ENCODE measurements at places on chromosomes 11 and 22. TPM values are rescaled to one million over a fixed set of nuclear protein-coding genes. Genes with fewer than 3 reads are reported as not detected.

The STK33 gene
- 0.65 TPM for total RNA-seq

The CARD18 gene
- not detected for total RNA-seq

DNA sequence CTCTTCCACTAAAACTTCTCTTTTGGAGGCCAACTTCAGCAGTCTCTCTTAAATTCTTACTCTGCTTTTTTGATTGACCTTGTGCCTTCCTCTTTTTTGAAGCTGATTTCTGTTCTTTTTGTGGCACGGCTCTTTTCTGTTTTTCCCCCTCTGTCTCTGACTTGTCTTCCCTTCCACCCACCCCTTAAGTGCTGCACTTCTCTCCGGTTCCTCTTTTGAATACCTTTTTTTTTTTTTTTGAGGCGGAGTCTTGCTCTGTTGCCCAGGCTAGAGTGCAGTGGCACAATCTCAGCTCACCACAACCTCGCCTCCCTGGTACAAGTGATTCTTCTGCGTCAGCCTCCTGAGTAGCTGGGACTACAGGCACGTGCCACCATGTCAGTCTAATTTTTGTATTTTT, 211.9 kb downstream of the BLID start:
- H3K4me1 ChIP-seq, result no peaks in the 10 kb centered on the region
- no peak overlapping the region for H3K4me3 ChIP-seq
- H3K27ac ChIP-seq, result no peak overlapping the region
- no peak for DNase-seq
- no peaks in the 10 kb centered on the region for H3K27me3 ChIP-seq

GRCh38 chr22:47602732-47603131, 840.3 kb downstream of the TBC1D22A start:
- no peaks in the 10 kb centered on the region for H3K27me3 ChIP-seq
- H3K36me3 ChIP-seq, result peaks cover 5% of the 10 kb centered on the region
- no peaks in the 10 kb centered on the region for H3K4me1 ChIP-seq
- peak; percentile 64 for DNase-seq
- H3K4me3 ChIP-seq, result no peak overlapping the region

The KRTAP5-11 gene
- total RNA-seq, result not detected

The CLCF1 gene
- total RNA-seq, result 7.8 TPM

DNA sequence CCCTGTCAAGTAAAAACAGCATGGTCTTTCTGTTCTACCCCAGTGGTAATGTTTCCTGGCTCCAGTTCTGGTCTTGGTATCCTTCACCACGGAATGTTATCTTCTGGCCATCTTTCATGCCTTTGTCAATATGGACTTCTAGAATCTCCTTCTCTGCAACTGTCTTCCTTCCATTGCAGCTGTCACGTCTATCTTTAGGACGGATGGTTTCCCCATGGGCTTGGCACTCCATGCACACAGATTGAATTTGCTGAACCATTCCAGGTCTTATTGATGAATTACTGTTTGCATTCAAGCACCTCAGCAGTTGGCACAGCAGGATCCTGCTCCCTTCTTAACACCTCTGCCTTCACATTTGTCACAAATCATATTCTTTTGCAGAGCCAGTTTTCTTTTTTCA, 44.9 kb upstream of the SLC25A18 start:
- H3K4me3 ChIP-seq, result no peak overlapping the region
- H3K27me3 ChIP-seq, result peaks cover 4% of the 10 kb centered on the region
- no peak overlapping the region for H3K27ac ChIP-seq
- no peak for DNase-seq

- H3K27ac ChIP-seq, result no peak within 1 kb of the TSS
- DNase-seq, result no peak
- H3K4me1 ChIP-seq, result no peaks in the 10 kb centered on the region
- H3K4me3 ChIP-seq, result no peak within 1 kb of the TSS
- no peaks in the 10 kb centered on the region for H3K27me3 ChIP-seq
- no peaks in the 10 kb centered on the region for H3K36me3 ChIP-seq
Observed at GRCh38 chr11:58125469-58125868, at the start of gene OR9I1. OR9I1 (minus strand) TSS chr11:58125530; CDS start chr11:58119444, 6,086 bp downstream.

The LRRC55 gene
- not detected for total RNA-seq

The TBRG1 gene
- 37.4 TPM for total RNA-seq

The SLC22A9 gene
- not detected for total RNA-seq

DNA sequence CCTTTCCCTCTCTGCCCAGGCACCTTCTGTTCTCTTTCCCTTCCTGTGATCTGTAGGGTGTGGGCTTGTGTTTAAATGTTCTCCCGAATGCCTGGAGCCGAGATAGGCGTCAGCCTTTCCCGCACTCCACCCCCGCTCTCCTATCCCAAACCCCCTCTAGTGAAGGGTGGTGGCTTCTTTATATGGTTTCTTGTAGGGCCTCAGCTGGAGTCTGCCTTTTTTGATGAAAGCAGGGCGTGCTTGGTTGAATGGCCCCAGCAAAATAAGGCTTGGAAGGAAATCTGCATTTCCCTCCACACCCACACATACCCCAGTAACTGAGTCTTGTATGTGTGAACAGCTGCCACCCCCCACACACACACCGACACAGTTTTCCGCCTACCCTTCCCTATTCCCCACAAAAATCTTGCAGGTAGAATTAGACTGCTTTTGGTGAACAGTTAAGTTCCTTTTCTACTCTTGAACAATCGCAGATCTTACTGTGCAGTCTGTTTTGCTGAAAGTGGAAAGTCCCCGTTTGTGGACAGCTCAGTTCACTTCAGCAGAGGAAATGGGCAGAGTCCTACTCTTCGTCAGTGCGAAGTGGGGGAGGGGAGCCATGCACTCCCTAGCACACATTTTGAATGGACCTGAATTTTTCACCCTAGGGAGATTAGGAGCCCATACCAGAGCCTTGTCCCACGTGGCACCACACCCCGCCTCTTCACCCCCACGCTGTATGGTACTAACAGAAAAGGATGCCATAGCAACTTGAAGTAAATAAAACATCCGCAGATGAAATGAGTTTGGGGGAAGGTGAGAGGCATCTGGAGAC, 25.5 kb upstream of the GRK2 start:
- peaks cover 40% of the 10 kb centered on the region for H3K4me1 ChIP-seq
- no peak for DNase-seq
- H3K27ac ChIP-seq, result peak overlapping the region; percentile 100
- H3K36me3 ChIP-seq, result peaks cover 15% of the 10 kb centered on the region
- H3K27me3 ChIP-seq, result no peaks in the 10 kb centered on the region

GRCh38 chr11:1473786-1474185, 12.8 kb downstream of the MOB2 start:
- H3K27me3 ChIP-seq, result no peaks in the 10 kb centered on the region
- H3K4me1 ChIP-seq, result no peaks in the 10 kb centered on the region
- H3K4me3 ChIP-seq, result no peak overlapping the region
- no peak overlapping the region for H3K27ac ChIP-seq
- H3K36me3 ChIP-seq, result peaks cover 28% of the 10 kb centered on the region
- no peak for DNase-seq

- H3K4me3 ChIP-seq, result no peak overlapping the region
- no peaks in the 10 kb centered on the region for H3K36me3 ChIP-seq
- H3K27me3 ChIP-seq, result peaks cover 14% of the 10 kb centered on the region
- no peak overlapping the region for H3K27ac ChIP-seq
- no peak for DNase-seq
Observed at GRCh38 chr11:61627850-61628661, 47.2 kb upstream of the SYT7 start.

DNA sequence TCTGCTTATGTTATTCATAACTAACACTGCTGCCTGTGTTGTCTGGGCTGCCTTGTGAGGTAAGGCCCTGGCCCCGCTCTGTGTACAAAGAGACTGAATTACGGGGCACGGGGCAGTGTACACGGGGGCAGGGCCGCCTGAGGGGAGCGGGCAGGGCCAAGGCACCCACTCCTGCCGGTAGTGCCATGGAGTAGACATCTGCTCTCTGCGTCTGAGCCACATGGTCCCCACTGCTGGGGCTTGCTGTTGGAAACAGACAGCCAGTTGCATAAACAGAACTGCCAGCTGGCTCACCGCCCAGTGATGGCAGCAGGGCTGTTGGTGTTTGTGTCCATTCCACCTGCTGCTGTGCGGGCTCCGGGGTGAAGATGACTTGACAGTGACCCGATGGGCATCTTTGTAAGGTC, 19.8 kb downstream of the FAM118A start:
- no peaks in the 10 kb centered on the region for H3K27me3 ChIP-seq
- no peak for DNase-seq
- H3K4me1 ChIP-seq, result no peaks in the 10 kb centered on the region
- no peak overlapping the region for H3K27ac ChIP-seq
- H3K36me3 ChIP-seq, result peaks cover 39% of the 10 kb centered on the region

DNA sequence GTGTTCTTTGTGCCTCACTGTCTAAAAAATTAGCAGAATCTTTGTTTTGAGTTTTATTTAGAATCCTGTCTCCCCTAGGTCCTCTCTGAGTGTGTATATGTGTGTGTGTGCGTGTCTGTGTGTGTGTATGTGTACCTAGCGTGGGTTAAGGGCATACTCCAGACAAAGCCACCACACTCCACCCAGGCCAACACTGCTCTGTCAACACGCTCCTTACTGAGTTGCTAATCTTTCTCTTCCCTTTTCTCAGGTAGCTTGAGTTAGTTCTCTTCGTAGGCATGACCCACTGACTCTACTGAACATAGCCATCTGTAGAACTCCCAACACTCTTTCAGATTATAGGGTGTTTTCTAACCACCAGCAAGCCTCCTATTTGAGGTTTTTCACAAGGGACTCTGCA, 131.1 kb downstream of the LRRC4C start:
- no peaks in the 10 kb centered on the region for H3K4me1 ChIP-seq
- no peak for DNase-seq
- no peaks in the 10 kb centered on the region for H3K27me3 ChIP-seq

The ZBTB16 gene
- 19.1 TPM for total RNA-seq

The LIPT2 gene
- 3.5 TPM for total RNA-seq

GRCh38 chr11:118915941-118916841, 9.5 kb downstream of the BCL9L start:
- H3K27ac ChIP-seq, result peak overlapping the region; percentile 100
- peaks cover 96% of the 10 kb centered on the region for H3K4me1 ChIP-seq
- H3K4me3 ChIP-seq, result peak overlapping the region; percentile 75
- no peaks in the 10 kb centered on the region for H3K36me3 ChIP-seq
- no peaks in the 10 kb centered on the region for H3K27me3 ChIP-seq
- no peak for DNase-seq

- no peak overlapping the region for H3K4me3 ChIP-seq
- peaks cover 16% of the 10 kb centered on the region for H3K36me3 ChIP-seq
- DNase-seq, result no peak
- peak overlapping the region; percentile 52 for H3K27ac ChIP-seq
- peaks cover 13% of the 10 kb centered on the region for H3K4me1 ChIP-seq
Observed at GRCh38 chr11:2940147-2940920, 11.1 kb upstream of the PHLDA2 start.

DNA sequence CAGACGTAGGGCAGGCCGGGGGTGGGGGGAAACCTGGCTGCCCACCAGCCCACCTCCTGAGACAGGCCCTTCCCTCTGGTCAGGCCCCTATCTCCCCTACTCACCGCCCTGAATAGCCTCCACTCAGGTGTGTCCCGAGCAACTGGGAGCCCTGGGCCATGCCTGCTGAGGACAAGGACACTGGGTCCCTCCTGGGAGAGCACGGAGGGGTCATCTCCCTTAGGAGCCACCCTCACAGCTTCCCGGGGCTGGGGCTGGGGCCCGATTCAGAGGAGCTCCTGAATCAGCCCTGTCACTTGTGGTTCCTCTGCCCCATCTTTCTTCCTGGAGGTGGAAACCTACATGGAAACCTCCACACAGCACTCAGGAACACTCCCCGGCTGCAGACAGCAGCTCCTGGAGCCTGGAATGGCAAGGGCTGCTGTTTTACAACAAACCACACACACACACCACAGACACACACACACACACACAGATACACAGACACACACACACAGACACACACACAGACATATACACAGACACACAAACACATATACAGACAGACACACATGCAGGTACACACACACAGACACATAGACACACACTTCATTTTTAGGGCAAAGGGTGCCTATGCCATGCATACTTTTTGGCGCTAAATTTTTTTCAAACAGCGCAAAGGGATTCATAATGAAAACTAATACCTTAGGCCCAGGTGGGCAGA, 9.6 kb upstream of the EMID1 start:
- H3K36me3 ChIP-seq, result no peaks in the 10 kb centered on the region
- H3K27me3 ChIP-seq, result peaks cover 14% of the 10 kb centered on the region
- no peaks in the 10 kb centered on the region for H3K4me1 ChIP-seq
- no peak overlapping the region for H3K4me3 ChIP-seq
- no peak overlapping the region for H3K27ac ChIP-seq

GRCh38 chr11:129383502-129383901, 7.9 kb downstream of the BARX2 start:
- H3K4me1 ChIP-seq, result peaks cover 5% of the 10 kb centered on the region
- peaks cover 77% of the 10 kb centered on the region for H3K27me3 ChIP-seq
- H3K4me3 ChIP-seq, result no peak overlapping the region
- no peak overlapping the region for H3K27ac ChIP-seq
- DNase-seq, result no peak

The EXPH5 gene
- 0.59 TPM for total RNA-seq
